ENCODE measurements at places on chromosomes 1 and 21.

- no peak for DNase-seq
Observed at GRCh38 chr1:104648269-104648691, 898.6 kb downstream of the AMY1C start.

GRCh38 chr1:21368515-21369289 is 71.2 kb upstream of the NBPF3 start:
- peak; percentile 92 for DNase-seq

DNA sequence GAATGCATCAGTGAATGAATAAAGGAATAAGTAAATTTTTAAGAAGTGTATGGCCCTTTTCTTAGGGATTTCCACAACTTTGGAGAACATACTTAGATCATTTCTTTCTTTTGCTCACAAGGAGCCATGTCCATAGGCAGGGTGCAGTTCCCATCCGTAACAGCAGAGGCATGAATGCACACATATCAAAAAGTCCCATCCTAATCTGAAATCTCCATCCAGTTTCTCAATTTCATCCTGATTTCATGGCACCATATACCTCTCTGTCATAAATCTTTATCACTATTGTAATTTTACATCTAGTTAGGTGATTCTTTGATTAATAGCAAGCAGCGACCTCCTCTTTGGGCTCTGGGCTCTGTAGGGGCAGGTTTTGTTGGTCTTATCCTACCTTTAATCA is 359.2 kb downstream of the RRAGC start:
- no peak for DNase-seq

DNA sequence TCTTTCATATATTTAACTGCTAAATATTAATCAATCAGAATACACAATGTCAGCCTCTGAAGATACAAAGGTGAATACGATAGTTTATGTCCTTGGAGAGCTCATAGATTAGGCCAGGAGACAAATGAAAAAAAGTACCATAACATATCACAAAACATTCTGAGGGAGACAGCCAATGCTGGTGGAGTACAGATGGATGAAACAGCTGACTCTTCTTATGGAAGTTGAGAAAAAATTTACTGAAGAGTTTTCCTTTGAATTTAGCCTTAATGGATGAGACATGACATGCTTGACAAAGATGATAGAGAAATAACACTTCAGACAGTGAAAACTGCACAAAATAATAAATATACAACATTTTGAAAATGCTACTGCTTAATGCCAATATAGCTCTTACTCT is 193.5 kb downstream of the PDE4B start:
- DNase-seq, result no peak

- no peak for DNase-seq
Observed at GRCh38 chr1:112618114-112618720, 724 bp downstream of the ST7L start.

DNA sequence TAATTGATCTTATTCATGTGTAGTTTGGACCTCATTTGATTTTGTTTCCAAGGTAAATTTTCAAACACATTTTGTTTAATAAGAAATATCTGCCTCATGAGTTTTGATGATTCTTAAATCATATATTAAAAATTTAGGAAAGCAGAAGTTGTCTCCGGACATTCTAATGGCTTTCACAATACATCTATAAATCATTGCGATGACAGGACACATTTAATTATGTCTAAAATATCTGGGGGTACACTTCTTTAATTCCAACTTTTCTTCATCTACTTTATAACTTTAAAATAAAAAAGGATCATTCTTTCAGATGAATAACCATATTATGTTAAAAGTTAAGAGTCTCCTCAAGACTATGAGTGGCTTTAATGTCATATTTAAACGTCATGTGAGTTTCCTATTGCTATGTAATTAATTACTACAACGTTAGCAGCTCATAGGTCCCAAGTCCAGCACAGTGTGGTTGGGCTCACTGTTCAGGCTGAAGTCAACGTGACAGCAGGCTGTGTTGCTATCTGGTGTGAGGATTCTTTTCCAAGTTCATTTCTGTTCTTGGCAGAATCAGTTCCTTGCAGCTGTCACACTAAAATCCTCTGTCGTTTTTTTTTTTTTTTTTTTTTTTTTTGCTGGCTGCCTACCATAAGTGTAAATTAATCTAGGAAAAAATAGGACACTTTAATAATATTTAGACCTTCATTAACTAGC is 893.5 kb downstream of the LTN1 start:
- DNase-seq, result no peak

GRCh38 chr1:1021010-1021919 is 1.3 kb downstream of the AGRN start:
- DNase-seq, result no peak

- DNase-seq, result no peak
Observed at GRCh38 chr1:44045064-44045463, 13.8 kb upstream of the SLC6A9 start.

DNA sequence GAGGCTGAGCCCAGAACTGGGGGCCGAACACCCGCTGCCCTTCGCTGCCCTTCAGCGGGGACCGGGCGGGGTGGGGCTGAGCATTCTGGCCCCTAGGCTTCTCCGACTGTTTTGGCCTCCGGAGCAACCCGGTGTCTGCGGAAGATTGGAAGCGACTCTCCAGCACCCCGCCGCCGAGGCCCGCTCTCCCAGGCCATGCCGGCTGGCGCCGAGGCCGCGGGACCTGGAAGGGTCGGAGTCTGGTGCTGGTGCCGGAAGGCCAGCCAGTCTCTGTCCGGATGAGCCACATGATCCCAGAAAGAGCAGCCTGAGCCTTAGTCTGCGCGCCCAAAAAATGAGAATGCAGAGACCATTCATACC is 272.0 kb downstream of the FOXD2 start:
- DNase-seq, result no peak
